DMS79 (cell line): ENCODE measurements at places on chromosomes 3 and 15.

DNA sequence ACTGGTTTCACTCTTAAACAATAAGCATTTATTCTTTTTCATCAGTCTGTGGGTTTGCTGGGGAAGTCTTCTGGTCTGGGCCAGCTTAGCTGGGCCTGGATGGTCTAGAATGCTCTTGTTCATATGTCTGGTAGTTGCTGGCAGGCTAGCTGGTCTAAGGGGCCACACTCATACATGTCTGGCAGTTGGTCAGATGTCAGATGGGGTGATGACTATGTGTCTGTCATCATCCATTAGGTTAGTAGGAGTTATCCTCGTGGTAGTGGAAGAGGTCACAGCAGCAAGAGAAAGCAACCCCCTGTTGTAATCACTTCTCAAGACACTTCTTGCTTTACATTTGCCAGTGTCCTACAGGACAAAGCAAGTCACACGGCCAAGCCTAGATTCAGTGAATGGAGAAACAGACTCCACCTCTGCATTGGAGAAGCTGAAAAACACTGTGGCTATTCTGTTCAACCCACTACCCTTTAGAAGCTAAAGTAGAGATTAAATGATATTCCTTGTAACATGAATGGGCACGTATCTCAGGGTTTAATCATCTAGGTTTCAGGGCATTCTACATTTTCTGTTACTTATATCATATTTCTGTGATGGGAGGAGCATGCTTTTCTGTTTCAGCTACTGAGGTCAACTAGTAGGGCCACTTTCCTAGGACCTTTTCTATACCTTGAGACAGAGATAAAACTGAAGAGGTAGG is 5.5 kb upstream of the ARID3B start:
- no peak for DNase-seq

GRCh38 chr15:62164014-62164395 is 1.1 kb downstream of the C2CD4B start:
- DNase-seq = no peak

- no peak for DNase-seq
Measured at GRCh38 chr15:47885920-47886319, 168.6 kb downstream of the SEMA6D start.

DNA sequence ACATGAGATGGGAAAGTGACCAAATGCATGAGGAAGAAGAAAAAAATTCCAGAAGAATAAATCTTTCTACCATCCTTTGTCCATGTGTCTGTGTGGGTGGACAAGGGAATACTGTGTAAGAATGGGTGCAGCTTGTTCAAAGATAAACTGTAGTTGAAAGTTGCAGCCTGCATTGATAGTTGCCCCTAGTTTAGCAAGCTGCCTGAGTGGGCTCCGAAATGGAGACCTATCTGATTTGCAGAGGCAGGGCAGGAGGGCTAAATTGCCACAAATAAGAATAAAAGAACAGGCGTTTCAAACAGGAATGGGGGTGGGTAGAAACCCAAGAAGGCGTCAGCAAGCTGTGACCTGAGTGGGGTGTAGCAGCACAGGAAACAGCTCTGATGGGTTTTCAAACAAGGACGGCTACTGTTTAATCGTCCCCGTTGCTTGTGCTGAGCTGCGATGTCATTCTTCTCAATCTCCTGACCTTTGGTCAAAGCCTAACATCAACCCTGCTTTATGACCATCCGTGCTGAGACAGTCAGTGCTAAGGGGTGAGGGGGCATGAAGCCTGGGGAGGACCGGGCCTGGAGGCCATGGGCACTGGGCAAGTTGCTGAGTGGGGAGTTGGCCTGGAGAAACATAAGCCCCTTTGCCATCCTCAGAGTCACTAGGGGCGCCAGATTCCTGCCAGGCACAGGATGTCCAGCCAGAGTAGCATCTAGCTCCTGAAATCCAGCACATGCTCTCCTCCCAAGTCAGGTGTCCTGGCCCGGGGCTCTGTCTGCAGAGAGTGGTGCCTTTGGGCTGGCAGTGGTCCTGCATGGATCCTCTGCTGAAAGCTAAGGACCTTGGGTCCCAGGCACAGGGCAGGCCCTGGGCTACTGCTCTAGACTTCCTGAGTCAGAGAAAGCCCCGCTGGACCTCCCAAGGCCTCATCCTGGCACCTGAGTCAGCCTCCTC is 19.2 kb upstream of the C15orf39 start:
- no peak for DNase-seq

DNA sequence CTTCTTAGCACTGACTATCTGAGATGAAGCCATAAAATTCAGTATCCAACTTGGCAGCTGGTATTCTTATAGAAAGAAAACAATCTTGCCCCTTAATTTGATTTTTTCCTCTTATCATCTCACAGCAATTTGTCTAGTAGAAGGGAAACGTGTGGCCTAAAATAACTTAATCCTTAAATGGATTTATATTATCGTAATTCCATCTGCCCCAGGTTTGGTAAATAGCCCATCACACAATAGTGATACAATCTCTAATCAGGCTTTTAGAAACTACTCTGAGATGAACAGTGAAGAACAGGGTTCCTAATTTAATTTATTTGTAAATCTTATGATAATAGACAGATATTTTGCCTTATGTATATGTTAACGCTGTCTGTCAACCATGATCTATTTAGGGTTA is 24.8 kb downstream of the PEX5L start:
- DNase-seq = no peak

- DNase-seq = no peak
Measured at GRCh38 chr3:191244242-191244867, 45.3 kb downstream of the OSTN start.

GRCh38 chr15:23561914-23562313 is 3.6 kb upstream of the MKRN3 start:
- DNase-seq = no peak

- DNase-seq = no peak
Measured at GRCh38 chr3:67642734-67643133, 11.7 kb downstream of the SUCLG2 start.

DNA sequence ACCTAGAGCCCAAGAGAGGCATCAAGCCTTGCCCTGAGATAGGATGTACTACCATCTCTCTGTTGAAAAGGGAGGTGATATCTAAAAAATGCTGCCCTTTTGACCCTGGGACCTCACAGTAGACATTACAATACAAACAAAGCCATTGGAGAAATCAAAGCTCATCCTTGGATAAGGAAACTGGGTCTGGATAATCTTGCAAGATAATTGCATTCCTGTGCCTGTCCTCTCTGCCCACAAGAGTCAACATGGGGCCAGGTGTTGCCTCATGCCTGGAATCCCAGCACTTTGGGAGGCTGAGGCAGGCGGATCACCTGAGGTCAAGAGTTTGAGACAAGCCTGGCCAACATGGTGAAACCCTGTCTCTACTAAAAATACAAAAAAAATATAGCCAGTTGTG is 57.3 kb upstream of the DLG1 start:
- DNase-seq = no peak

DNA sequence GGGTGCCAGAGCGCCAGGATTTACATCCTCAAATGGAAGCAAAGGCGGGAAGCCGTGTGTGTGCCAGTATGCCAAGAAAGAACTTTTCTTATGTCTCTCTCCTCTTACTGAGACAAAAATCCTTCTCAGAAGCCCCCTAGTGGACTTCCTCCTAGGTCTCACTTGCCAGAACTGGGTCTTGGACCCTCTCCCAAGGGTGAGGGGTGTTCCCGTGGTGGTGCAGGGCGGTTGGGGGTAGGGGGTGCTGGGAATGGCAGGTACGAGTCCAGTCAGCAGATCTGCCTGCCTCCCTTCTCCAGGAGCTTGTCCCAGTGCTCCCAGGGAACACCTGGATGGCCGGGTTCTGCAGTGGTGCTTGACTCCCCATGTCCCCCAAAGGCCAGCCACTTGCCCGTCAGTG is 52.0 kb downstream of the CORO2B start:
- DNase-seq = no peak

DNA sequence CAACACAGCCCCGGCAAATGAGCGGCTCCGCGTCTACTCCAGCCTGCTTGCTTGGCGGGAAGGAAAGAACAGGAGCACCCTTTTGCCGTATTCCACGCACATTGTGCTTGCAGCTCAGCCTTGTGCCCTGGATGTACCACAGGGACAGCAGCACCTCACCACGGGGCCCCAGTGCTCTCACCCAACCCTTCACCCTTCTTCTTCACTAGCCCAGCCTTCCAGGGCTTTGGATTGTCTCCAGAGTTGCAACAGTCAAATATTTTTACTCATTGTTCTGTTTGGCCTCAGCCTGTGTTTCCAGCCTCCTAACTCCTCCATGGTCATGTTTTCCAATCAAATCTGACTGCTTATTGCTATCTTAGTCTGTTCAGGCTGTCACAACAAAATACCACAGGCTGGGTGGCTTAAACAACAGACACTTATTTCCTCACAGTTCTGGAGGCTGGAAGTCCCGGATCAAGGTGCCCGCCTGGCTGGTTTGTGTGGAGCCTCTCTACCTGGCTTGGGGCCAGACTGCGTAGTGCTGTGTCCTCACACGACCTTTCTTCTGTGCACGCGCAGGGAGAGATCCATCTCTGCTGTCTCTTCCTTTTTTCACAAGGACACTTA is 79.2 kb upstream of the ABHD17C start:
- DNase-seq = peak; percentile 63

- DNase-seq = no peak
Measured at GRCh38 chr3:141074529-141074928, 23.4 kb downstream of the SPSB4 start.

DNA sequence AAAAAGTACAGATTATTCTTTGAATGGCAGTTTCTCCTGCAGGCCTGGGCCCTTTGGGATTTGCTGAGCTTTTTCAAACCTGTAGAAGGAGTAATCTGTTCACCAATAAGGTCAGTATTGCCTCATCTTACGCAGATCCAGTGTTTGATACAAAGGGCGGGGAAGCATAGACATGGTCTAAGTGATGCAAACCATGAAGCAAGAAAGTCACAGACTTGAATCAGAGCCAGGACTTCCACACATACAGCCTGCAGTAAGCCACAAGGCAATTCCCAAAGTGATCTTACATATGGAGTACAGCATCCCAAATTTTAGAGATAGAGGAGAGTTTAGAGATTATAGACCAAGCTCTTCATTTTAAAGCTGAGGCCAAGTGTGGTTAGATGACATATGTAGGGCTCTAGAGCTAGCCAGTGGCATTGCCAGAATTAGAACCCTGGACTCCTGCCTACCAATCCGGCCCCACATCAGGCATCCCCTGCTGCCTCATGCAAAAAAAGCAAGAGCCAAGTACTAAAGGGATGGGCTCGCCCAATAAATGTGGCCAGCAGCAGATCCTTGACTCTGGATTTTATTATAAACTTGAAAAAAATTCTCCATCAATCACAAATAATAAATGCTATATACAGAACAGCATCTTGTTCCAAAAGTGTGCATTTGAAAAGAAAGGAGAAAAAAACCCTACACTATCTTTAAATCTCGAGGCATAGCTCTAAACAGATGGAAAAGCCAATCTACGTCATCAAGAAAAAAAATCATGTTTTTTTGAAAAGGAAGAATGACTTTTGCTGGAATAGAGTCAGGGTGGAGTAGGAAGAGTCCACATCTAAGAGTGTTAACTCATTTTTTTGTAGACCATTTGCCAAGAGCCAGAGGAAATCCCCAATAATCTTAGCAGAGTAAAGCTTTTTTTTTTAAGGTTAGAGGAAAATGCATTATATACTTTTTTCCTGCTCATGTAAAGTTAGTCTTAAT is 24.0 kb downstream of the ABI3BP start:
- DNase-seq = no peak

- no peak for DNase-seq
Measured at GRCh38 chr15:68589783-68590710, 11.3 kb downstream of the CORO2B start.

GRCh38 chr3:16177962-16178627 is 3.6 kb downstream of the GALNT15 start:
- DNase-seq = no peak

DNA sequence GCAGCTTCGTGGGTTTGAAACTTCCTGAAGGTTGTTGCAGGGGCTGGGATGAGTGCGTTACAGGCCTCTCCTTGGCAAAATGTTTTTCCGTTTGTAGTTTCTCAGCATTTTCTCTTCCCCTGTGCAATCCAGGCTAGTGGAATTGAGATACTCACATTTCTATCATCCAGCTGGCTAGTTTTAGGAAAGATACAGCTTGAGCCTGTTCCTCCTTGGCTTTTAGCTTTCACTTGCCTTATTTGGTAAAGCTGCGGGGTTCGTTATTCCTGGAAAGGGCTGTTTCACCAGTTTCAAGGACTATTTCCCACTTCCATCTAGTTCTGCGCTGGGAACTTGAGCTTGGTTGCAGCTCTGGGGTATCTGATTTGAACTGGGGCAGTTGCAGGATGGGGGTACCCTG is 90.3 kb downstream of the ITPR1 start:
- no peak for DNase-seq

DNA sequence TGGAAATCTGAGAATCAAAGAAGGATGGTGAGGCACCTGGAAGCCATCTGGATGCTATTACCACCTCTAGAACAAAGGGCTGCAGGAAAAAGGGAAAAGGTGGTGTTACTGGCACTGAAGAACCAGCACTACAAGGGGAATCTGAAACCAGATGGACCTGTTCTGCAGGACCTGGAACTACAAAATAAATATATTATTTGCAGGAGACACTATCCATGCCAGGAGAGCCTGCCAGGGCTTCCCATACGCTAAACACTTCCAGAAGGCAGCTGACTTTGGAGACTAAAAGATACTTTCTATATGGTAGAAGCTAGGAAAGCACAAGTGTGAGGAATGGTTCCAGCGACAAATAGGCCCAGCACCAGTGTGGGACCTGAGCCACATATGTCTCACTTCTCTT is 83.4 kb upstream of the POU1F1 start:
- no peak for DNase-seq

DNA sequence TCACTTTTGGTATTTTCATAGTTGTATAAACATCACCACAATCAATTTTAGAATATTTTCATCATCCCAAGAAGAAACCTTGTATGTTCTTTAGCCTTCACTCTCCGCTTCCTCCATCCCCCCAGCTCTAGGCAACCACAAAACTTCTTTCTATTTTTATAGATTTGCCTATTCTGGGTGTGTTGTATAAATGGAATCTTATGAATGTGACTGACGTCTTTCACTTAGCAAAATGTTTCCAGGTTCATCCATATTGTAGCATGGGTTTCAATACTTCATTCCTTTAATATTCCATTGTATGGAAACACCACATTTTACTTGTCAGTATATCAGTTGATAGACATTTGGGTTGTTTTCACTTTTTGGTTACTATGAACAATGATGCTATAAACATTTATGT is 335.8 kb upstream of the GOLIM4 start:
- no peak for DNase-seq

GRCh38 chr15:59543721-59544547 is 67.6 kb upstream of the GCNT3 start:
- no peak for DNase-seq
